ENCODE measurements at places on chromosomes 16 and 17. TPM values are rescaled to one million over a fixed set of nuclear protein-coding genes. Genes with fewer than 3 reads are reported as not detected.

Gene RHBDF2
- 26.1 TPM for total RNA-seq

DNA sequence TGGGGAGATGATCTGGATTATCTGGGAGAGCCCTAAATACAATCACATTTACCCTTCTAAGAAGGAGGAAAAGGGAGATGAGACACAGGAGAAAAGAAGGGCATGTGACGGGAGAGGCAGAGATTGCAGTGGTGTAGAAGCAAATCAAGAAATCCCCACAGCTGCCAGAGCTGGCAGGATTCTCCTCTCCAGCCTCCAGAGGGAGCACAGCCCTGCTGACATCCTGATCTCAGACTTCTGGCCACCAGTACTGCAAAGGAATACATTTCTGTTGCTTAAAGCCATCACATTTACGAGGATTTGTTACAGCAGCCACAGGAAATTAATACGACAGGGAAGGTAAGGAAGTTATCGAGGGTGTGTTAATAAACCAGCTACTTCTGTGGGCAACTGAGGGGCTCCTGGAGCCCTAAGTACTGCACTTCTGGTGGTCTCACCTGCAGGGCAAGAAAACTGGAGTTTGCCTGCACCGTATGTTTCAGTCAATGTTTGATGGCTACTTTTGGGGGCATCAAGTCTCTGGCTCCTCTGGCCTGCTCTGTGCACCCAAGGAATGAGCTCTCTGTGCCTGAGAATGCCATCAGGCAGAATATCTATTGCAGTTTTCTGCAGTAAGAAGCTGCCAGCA, 22.9 kb upstream of the CDH13 start:
- no peak overlapping the region for H3K27ac ChIP-seq
- H3K4me1 ChIP-seq, result no peaks in the 10 kb centered on the region
- H3K27me3 ChIP-seq, result no peaks in the 10 kb centered on the region
- no peak overlapping the region for H3K4me3 ChIP-seq
- peak; percentile 58 for DNase-seq

DNA sequence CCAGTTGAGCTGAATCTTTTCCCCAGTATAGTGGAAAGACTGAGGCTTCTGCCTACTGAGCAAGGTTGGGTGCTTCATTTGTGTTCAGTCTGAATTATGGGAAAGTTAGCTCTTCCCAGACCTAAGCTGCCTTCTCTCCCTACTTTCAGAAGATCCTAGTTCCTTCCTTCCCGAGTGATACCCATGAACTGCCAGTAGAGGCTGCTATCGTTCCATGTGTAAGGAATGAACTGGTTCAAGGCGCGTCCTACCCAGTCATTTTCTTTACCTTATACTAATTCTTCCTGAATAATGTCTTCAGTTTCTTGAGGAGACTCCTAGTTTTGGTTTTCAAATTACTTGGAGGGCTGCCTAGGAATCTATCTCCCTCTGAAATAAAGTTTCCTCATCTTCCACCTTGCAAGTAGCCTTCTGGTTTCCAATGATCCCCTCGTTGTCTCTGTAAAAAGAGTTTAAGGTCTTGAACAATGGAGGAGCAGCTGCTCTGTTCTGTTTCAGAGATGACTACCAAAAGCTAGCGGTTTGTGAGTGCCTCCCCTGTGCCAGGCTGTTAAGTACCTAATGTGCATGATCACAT, 934 bp upstream of the AOC2 start:
- no peak for DNase-seq
- no peaks in the 10 kb centered on the region for H3K4me1 ChIP-seq
- no peaks in the 10 kb centered on the region for H3K36me3 ChIP-seq

GRCh38 chr17:29070781-29071180, 27.8 kb downstream of the PIPOX start:
- no peak overlapping the region for H3K27ac ChIP-seq
- H3K4me3 ChIP-seq, result no peak overlapping the region
- H3K27me3 ChIP-seq, result no peaks in the 10 kb centered on the region
- H3K36me3 ChIP-seq, result no peaks in the 10 kb centered on the region

DNA sequence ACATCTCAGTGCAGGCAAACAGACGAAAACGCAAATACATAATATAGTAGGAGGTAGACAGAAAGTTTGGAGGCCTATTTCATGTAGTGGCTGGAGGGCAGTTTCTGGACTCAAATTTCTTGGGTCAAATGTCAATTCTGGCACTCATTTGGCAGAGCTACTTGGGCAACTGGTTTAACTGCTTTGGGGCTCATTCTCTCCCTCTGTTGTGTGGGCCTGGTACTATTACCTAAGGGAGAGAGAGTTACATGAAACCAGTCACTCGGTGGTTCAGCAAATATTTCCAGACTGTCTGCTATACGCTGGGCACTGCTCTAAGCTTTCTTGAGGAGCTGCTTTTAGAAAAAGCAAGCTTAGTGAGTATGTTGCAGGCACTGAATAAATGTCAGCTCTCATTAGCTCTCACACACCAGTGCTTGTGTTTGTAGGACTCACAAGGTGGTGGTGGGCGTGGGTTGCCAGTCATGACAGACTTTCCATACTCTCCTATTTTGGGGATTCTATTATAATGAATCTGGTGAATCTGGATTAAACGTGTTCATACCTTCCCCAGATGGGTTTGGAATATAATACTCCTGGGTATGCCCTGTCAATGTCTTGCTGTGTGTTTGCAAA, 1.8 kb upstream of the SHISA9 start:
- no peak overlapping the region for H3K27ac ChIP-seq
- H3K36me3 ChIP-seq, result no peaks in the 10 kb centered on the region
- H3K4me3 ChIP-seq, result no peak overlapping the region
- H3K27me3 ChIP-seq, result peaks cover 11% of the 10 kb centered on the region

Data from uterus (tissue), 4 donors.